ENCODE measurements at places on chromosomes 12 and 14.

GRCh38 chr12:29609431-29610215, 112.1 kb upstream of the OVCH1 start:
- DNase-seq = no peak

- DNase-seq = no peak
These were observed 966.2 kb downstream of the NRXN3 start for GRCh38 chr14:79136071-79137044.

GRCh38 chr14:74217672-74218448, 21.4 kb upstream of the VSX2 start:
- DNase-seq = no peak

DNA sequence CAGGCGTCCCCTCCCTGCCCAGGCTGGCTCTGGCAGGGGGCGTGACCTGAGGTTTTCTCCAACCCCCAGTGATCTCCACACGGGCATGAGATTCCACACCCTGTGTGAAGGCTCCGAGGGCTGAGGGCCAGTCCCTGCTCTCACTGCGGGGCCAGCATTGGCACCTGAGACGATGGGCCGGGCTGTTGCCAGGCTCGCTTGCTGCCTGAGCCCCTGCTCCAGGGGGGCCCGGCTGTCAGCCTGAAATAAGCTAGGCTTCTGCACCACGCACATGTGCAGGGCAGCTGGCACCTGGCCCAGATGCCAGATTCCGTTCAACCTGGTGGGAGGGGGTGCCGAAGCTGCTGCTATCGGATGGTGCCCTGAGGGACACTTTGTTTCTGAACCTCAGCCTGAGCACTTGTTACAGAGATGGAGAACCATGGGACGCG, 196.5 kb upstream of the PRMT8 start:
- DNase-seq = no peak
